ENCODE measurements at places on chromosomes 3 and 15.
A peak's percentile ranks its signal among the peaks of the same experiment; 100 is the strongest.

DNA sequence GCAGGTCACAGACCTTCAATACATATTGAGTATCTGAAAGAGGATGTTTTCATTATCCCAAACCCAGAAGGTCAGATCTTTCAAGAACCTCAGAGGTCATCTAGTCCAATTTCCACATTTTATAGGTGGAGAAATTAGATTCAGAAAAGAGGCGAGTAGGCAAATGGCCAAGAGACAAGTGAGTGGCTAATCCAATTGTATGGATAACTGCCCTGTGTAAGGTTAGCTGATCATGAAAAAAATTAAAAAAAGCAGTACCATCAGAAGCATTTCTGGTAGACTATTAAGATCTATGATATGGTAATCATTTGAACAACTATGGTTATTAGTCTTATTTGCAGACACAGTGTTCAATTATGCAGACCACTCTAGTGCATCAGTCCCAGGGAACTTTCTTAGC, 660.7 kb upstream of the CFAP20DC start:
- DNase-seq: no peak

- DNase-seq: no peak
Measured at GRCh38 chr15:50190166-50190570, 8.2 kb downstream of the SLC27A2 start.

- no peak for DNase-seq
Measured at GRCh38 chr3:153618176-153618575, 456.1 kb downstream of the RAP2B start.

GRCh38 chr15:67878712-67879206, 38.9 kb upstream of the RNU6-1 start:
- DNase-seq: no peak

- no peak for DNase-seq
Measured at GRCh38 chr3:81888914-81889557, 127.6 kb upstream of the GBE1 start.

DNA sequence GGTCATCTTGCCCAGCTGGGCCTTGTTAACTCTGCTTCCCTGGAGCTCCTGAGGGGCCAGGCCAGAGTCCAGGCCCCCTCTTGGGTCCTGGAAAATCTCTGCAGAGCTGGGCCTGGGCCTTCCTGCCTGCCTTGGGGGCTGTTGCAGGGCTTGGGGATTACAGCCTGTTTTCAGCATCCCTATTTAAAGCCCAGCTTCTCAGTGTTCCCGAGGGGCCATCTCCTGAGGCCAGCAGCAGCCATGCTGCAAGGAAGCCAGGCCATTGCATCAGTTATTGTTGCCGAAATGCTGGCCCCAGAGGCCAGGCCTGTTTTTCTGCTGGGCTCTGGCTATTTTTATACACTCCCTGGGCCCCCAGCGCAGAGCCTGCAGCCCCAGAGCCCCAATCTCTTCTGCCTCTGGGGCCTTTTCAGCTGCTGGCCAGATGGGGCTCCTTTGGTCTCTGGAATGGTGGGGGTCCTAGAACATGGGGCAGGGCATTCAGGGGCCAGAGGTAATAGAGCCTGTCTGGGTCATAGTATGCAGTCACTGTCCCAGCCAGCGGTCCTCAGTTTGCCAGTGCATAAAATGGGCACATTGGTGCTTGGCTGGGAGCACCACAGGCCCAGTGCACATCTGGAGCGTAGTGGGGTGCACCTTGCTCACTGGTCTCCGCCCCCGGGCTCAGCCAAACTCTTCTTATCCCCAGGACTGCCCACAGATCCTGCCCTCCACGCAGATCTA, 28.5 kb downstream of the PLXNA1 start:
- DNase-seq: no peak

- DNase-seq: no peak
Measured at GRCh38 chr15:70432924-70433495, 330.3 kb downstream of the UACA start.

- no peak for DNase-seq
Measured at GRCh38 chr15:39594446-39595337, 13.8 kb downstream of the THBS1 start.

- no peak for DNase-seq
Measured at GRCh38 chr15:95162967-95163531, 931.7 kb downstream of the MCTP2 start.

DNA sequence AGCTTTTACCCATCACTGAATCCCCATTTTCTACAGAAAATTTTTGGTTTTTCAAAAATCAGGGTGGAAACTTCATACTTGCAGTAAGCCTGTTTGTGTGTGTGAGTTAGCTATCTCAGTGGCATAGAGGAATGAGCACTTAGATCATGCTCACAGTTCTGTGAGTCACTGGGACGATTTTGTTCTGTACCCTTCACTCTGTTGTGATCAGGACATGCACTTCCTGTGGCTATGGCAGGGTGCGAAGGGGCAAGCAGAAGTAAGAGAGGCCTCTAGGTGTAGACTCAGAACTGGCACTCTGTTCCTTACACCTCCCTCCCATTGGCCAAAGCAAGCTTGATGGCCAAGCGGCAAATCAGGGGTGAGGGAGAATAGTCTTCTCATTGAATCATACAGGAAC, 11.6 kb downstream of the NIPA2 start:
- no peak for DNase-seq

GRCh38 chr3:72052841-72053409, 268.0 kb upstream of the PROK2 start:
- no peak for DNase-seq

DNA sequence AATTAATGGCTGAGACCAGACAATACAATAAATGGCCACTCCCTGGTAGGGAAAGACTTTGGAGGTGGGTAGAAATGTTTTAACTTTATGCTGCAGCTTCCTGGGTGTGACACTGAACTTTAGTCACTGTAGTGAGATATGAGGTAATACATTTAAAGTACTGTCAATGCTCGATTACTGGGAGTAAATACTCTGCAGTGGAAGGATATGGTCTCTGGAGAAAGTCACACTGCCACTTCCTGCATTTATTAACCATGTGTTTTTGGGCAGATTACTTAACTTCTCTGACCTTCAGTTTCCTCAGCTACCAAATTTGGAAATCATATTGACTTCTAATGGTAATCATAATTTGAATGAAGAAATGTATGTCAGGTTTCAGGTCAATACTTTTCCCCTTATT, 317.1 kb upstream of the TGFBR2 start:
- no peak for DNase-seq

- no peak for DNase-seq
Measured at GRCh38 chr3:134253475-134254226, 3.0 kb upstream of the RYK start.

DNA sequence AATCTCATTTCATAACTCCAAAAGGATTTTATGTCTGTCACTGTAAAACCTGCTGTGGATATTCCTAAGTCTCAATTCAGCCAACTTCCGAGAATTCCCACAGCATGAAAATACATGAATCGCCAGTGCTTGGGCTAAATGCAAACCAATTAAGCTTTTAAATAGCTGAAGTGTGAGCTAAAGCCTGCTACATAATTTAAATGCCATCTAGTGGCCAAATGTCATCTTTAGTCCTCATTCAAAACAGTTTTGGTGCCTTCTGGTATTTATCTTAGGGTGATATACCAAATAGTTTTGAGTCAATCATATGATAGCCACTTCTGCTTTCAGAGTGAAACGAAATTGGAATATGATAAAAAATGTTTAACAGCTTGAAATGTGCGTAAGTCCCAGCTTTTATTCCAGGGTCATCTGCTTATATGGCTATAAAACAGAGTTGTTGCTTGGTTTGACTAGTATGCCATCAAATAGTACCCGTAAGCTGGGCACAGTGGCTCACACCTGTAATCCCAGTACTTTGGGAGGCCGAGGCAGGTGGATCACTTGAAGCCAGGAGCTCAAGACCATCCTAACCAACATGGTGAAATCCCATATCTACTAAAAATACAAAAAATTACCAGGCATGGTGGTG, 41.8 kb upstream of the CCNL1 start:
- DNase-seq: no peak

- DNase-seq: no peak
Measured at GRCh38 chr15:34753236-34753894, 1.4 kb downstream of the GJD2 start.

DNA sequence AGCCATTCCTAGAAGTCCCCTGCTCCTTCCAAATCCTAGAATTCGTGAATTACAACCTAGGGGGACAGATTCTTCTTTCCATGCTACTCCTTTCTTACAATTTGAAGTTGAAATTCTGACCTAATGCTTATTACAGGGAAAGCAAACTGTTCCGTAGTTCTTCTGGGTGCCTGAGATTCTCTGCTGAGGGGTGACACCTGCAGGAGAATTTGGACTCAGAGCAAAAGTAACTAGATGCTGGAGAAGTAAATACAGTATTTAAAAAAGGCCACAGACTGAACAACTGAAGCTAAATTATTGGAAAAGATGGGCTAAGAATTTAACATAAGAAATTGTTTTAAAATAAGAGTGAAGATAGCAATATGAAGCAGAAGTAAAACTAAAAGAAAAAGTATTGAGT, 37.9 kb downstream of the ACAD9 start:
- no peak for DNase-seq

GRCh38 chr3:115623044-115623868, at the start of gene GAP43:
GAP43 (plus strand) TSS chr3:115623510; CDS start chr3:115623690, 180 bp downstream.
- DNase-seq: peak; percentile 31

GRCh38 chr15:73287019-73287418, 81.7 kb downstream of the HCN4 start:
- DNase-seq: no peak

DNA sequence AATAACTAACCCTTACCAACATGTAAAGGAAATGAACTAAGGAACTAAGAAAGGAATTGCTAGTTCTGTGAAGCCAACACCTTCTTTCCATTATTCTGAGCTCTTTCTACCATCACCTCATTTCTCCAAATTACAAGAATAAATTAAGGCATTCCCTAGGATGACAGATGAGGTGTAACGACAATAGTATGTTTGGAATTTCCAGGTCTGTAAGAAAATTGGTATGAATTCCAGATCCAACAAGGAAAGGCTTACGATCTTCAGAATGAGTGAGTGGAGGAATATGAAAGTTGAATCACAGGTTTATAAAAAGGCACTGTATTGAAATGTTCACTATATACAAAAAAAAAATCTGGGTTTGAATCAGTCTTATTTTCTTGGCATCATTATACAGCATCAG, 4.5 kb upstream of the NANOGP8 start:
- no peak for DNase-seq

DNA sequence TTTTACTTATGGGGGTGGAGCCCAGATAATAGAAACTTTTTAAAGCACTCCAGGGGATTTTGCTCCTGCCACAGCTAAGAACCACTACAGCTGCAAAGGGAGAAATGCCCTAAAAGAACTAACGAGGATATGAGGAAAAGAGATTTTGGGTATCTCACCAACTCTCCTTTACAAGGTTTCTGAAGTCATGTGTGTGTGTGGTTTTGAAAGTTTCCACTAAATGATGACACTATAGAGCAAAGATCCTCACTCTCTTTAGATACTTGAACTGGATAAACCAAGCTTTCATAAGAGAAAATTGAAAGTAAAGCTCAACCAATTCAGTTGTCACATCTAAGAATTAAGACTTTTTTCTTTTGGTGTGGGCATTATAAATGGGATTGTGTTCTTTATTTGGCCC, 455.3 kb upstream of the ALCAM start:
- DNase-seq: no peak

- peak; percentile 80 for DNase-seq
Measured at GRCh38 chr3:196639483-196640296, at the start of gene NRROS. NRROS (plus strand) TSS chr3:196639694; CDS start chr3:196654540, 14,846 bp downstream.

GRCh38 chr15:88609344-88610090, 11.6 kb upstream of the AEN start:
- no peak for DNase-seq

GRCh38 chr3:169659820-169660674, 3.5 kb downstream of the MECOM start:
- peak; percentile 40 for DNase-seq

DNA sequence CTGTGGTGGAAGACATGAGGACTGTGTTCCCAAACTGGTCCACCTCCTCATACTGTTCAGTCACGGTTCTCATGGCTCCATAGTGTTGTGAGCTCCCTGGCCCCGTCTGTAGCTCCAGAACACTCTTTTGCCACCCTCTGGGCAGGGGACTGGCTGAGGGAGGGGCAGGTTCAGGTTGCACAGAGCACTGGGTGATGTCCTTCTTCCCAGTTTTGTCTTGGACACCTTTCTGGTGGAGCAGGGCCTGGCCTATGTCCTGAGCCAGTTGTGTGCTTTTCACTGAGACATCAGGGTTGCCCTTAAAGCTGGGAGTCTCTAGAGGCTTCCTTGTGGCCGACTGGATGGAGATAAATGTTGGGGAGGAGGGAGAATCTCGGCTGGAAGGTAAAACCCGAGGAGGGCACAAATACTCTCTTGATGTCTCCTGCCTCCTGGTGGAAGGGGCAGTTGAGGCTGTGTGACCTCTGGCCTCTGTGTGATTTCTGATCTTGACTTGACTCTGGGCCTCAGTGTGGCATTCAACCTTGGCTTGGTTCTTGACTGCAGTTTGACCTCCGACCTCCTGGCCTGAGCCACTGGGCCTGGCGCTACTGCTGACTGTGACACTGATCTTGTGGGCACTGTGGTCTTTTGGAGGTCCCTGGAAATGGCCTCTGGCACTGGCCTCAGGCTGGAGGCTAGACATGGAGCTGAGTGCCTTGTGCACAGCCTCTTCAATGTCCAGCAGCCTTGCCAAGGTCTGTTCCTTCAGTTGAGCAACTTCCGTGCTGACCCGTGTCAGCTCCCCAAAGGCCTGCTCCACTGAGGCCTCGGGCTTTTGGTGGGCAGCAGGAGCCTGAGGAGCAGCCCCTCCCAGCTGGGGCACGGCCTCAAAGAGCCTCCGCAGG, 8.1 kb downstream of the XIRP1 start:
- no peak for DNase-seq

GRCh38 chr3:133799794-133800585, 5.6 kb upstream of the SRPRB start:
- DNase-seq: no peak

GRCh38 chr3:115825046-115825445, 201.7 kb downstream of the GAP43 start:
- DNase-seq: no peak

- no peak for DNase-seq
Measured at GRCh38 chr3:183279371-183279770, 26.3 kb downstream of the B3GNT5 start.

- DNase-seq: no peak
Measured at GRCh38 chr3:134621854-134622253, 29.0 kb downstream of the KY start.

DNA sequence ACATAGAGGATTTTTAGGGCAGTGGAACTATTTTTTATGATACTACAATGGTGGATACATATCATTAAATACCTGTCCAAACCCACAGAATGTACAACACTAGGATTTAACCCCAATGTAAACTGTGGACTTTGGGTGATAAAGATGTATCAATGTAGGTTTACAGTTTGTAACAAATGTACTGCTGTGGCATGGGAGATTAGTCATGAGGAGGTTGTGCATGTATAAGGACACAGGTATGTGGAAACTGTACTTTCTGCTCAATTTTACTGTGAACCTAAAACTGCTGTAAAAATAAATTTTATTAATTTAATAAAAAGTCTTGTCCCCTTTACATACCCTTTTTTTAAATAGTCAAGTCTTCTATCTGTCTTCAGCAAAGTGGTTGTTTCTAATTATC, 322.5 kb upstream of the EPHA3 start:
- DNase-seq: no peak

GRCh38 chr3:23202203-23202920, 765 bp upstream of the UBE2E2 start:
- DNase-seq: no peak

GRCh38 chr15:98805434-98806274, 157.3 kb downstream of the IGF1R start:
- DNase-seq: no peak

- no peak for DNase-seq
Measured at GRCh38 chr3:142925140-142925539, 36.3 kb upstream of the PCOLCE2 start.

- DNase-seq: no peak
Measured at GRCh38 chr3:105157067-105157765, 209.5 kb upstream of the ALCAM start.

Measured in activated T-cell treated with anti-CD3 and anti-CD28 coated beads, Interleukin-2, amount 50 U/mL, for 24 hours (primary cell).